ENCODE measurements at places on chromosomes 5 and 9.

DNA sequence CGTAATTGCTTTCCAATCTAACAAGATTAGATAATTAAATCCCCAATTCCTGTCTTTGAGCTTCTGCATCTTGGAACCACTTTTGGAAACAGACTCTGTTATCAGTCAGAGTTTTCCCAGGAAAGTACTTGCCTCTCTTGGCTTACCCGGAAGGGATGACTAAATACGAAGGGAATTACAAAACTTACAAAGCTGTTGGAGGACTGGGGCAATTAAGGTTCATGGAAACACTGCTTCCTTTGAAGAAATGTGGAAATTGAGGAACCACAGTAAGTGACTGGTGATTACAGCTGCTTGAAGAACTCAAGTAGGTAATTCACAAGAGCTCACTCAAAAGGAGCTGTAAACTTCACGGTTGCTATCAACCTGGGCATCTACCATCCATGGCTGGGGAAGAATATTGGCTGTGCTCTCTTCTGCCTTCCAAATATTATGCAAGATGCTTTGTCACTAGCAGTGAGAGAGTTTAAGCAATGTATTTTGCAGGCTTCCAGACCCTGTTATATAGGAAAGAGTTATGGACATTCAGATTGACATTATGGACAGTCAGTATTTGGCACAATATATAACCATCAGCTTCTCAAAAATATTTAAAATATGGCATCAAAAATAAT is 104.6 kb upstream of the MAN2A1 start:
- no peak for DNase-seq

- DNase-seq, result no peak
These were observed 70.5 kb downstream of the SMIM23 start for GRCh38 chr5:171855798-171856763.

- DNase-seq, result no peak
These were observed 14.4 kb downstream of the RXRA start for GRCh38 chr9:134340475-134341160.

GRCh38 chr9:124654431-124654830 is 116.7 kb downstream of the NR6A1 start:
- no peak for DNase-seq

DNA sequence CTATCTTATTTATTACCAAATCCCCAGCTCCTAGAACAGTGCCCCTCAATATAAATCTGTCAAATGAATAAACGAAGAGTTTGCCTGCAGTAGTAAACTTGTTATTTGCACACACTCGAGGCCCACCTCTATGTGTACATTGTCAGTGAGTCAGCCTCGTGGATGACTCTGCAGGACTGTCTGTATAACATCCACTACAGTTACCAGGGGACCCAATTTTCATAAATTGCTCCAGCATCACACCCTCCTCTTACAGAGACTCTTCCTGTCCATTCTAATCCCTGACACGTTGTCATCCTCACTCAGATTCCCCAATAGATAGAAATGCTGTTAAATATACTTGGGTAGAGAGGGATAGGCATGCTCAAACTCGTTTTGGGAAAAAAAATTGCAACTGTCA is 478.5 kb downstream of the RAB3C start:
- no peak for DNase-seq

GRCh38 chr9:134370213-134370492 is 43.9 kb downstream of the RXRA start:
- no peak for DNase-seq

DNA sequence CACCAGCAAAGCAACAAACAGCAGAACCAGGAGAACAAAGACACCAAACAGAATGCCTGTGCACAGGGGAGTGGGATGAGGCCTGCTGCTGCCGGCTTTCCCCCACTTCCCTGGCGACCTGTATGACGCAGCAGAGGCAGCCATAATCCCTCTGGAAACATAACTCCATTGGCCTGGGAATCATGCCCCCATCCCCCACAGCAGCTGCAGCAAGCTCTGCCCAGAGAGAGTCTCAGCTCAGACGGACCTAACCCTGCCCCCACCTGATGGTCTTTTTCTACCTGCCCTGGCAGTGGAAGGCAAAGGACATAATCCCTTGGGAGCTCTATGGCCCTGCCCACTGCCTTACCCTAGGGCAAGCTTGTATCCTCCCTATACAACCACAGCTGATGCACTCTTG is 81.8 kb upstream of the FANCC start:
- no peak for DNase-seq

DNA sequence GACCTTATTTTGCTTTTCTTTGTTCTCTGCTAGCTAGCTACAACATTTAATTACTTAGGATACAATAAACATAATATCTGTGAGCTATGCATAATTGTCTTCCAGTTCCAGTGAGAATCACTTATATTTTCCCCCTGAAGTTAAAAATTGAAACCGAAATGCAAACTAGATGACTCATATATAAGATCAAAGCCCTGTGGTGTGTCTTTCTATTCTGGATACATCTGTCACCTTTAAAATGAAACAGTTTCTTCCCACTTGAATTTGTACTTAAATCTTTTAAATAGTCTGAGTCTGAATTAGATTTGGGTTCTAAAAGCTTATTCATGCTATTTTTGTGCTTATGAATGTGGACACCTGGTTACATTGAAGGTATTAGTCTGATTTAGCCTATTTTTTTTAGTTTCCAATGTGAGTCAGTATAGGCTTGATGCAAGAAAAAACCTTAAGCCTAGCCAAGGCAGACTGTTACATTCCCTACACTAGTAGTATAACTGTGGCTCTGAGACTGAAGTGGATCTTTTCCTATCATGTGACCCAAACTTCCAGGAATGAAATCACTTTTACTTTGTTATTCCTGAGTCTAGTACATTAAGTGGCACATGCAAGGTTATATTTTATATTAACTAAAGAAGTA is 703.5 kb upstream of the RGMB start:
- DNase-seq, result no peak

- DNase-seq, result no peak
These were observed 3.2 kb downstream of the CDKN2B start for GRCh38 chr9:22005702-22006606.

- DNase-seq, result no peak
These were observed 279.3 kb upstream of the DAP start for GRCh38 chr5:11040345-11040744.

- no peak for DNase-seq
These were observed 195.2 kb downstream of the NR3C1 start for GRCh38 chr5:143208365-143208641.

DNA sequence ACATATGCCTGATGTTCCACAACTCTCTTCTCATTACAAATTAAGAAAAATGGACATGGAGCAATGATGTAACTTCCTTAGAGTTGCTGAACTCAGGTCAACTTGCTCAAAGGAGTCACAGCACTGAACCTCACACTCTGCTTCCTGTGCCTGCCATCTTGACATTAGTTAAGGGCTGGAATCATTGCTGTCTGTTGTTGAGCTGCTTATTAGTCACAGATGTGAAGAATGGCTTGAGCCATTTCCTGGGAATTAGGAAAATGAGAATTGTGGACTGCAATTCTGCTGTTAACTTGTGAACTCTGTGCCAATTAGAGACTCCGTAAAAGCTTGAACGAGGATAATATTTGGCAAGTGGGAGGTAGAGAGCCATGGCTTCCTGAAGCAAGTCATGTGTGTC is 212.0 kb downstream of the ADAMTS12 start:
- DNase-seq, result no peak

DNA sequence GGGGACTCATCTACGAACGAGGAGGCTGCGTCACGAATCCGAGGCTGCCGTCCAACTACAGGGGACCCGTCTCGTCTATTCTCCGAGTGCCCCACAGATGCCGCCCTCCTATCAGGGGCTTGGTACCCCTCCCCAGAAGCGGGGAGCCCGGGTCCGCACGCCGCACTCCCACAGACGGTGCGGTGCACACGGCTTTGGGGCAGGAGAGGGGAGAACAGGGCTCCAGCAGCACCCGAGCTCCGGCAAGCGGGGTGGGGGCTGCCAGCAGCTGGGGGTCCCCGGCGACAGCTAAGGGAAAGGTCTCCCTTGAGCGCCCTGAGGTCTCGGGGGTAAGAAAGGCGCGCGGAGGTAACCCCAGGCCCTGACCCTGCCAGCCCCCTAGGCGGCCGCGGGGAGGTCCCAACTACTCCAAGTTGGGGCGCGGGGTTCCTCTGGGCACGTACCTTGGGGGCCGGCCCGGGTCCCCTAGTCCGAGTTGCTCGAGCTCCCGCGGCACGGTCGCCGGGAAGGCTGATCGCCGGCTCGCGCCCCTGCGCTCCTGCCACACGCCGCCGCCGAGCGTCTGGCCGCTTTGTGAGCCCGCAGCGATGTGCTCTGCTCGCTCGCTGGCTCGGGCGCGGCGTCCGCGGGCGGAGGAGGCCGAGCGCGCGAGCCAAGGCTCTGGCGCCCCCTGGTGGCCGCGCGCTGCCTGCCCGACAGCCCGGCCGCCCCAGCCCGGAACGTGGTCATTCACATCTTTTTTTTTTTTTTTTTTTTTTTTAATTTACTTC is at the start of gene SPOCK1:
TSS of gene SPOCK1 (minus strand) at position 591 of the 770 bp plus-strand sequence.
- peak; percentile 51 for DNase-seq

DNA sequence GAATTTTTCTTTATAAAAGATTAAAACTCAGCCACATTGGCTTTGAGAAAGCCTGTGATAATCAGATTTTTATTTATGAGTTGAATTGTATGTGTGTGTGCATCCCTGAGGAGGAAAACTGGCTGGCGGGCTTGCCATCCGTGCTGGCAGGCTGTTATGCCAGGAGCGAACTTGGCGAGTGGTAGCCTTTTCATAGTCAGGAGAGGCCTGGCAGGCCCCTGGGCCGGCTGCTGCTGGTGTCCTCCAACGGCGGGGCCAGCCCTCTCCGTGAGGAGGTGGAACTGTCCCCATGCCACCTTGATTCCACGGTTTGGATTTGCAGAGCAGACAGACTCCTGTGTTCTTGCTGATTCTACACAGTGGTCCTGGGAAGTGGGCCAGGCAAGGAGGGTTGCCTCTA is 43.3 kb downstream of the ZNF618 start:
- no peak for DNase-seq

DNA sequence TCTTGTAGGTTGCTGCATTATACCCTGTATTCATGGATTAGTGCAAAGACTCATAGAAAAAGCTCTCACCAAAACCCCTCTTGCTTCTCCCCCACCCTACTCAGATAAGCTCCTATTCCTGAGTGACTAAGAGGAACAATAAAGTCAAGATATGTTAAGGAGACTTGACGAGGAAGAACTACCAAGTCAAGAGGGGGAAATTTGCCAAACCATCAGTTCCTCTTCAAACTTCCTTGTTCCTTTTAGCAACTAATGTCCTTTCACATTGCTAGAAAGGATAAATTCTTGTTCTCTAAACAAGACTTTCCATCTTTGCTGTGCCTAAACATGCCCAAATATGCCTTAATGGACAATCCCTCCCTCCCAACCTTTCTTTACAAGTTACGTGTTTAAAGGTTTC is 27.0 kb downstream of the CNOT8 start:
- no peak for DNase-seq

- DNase-seq, result no peak
These were observed 9.5 kb downstream of the OTP start for GRCh38 chr5:77628840-77629508.

- DNase-seq, result no peak
These were observed 21.0 kb downstream of the EXOC3 start for GRCh38 chr5:463952-464351.

GRCh38 chr9:134260801-134261200 is 65.5 kb upstream of the RXRA start:
- no peak for DNase-seq

DNA sequence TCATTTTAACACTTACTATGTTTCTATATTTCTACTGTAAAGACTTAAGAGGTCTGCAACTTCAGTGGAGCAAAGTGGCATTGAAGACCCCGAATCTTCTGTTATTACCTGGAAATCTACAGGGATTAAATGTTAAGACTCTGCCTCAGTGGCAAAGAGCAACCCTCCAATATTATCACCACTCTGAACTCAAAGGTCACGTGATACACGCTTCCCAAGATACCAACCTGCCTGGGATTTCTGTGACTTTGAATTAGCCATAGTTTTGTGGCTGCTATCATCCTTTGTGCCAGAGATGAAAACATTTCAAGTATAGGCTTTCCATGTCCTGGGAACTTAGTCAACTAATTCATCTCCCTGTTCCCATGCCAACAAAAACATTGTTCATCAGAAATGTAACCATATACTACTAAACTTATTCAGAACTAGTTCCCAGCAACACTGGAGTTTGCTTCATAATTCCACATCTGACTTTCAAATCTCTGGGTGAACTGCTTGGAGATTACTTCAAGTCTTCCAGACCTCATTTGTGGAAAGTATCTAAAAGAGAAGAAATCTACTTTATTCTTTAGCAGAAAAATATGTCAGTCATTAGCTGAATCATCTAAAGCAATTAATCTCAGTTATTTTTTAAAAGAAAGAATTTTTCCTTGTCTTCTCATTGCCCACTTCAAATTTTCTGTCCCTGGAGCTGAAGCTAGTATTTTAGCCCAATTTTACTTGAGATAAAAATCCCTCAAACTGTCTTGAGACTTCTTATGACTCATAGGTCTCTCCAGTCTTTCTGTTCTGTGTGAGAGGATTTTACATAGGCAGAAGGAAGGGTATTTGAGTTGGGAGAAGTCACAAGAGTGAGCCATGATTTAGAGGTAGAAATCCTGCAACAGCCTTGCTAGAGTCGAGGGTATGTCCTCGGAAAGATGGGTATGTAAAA is 83.0 kb downstream of the ZNF462 start:
- peak; percentile 49 for DNase-seq

DNA sequence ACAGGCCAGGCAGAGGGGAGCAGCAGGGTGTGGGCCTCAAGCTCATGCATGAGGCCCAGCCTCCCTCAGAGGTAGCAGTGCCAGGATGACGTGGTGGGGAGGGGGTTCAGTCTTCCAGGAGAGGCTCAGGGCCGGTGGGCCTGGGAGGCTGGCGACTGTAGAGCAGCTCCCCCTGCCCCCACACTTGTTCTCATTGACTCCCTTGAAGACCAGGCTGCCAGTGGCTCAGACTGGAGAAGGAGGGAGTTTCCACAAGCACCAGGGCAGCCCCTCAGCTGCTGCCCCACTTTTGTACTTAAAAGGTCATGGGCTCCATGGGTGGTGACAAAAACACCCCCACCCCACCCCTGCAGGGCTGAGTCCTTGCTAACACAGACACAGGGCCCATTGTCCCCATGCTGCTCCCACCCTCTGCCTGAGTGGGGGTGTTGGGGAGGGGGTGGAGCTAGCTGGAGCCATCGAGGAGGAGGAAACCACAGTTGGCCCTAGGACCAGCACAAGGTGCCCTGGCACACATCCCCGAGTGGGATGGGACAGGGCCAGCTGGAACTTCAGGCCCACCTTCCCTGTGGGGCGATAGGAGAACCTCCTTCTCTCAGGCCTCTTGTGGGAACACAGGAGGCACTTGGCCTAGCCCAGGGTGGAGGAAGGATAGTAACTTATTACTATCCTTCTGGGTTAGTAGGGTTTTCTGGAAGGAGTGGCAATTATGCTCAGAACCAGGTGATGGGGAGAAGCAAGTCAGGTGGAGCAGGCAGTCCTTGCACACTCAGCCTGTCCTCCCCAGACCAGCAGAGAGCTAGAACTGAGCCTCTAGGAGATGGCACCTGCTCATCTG is 10.7 kb downstream of the PDLIM4 start:
- DNase-seq, result no peak

GRCh38 chr9:75812141-75812540 is 78.3 kb upstream of the PCSK5 start:
- no peak for DNase-seq

GRCh38 chr5:26700759-26701384 is 337.5 kb downstream of the CDH9 start:
- DNase-seq, result no peak

- no peak for DNase-seq
These were observed 89.5 kb upstream of the GRIA1 start for GRCh38 chr5:153400931-153401330.

Measured in muscle of arm (tissue), 14 donors.